ENCODE measurements at places on chromosomes 2 and 18.

DNA sequence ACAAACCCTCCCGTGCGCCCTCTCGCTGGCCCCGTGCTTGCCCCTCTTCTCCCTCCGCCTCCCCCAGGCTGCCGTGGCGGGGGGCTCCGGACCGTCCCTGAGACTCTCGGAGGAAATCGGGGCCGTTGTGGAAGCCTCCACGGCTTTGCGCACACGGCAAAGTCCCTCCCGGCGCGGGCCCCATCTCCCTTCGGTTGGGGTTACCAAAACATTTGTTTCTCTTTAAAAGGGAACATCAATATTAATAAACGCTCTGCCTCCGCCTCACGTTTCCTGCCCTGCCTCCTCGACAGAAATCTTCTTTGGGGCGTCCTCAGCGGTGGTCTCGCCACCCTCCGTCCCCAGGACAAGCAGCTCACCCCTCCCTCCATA, 3.8 kb downstream of the PAX3 start:
- DNase-seq, result no peak

- DNase-seq, result no peak
Observed at GRCh38 chr2:51290725-51291124, 258.8 kb upstream of the NRXN1 start.

- DNase-seq, result no peak
Observed at GRCh38 chr2:24831221-24832072, 38.2 kb downstream of the CENPO start.

DNA sequence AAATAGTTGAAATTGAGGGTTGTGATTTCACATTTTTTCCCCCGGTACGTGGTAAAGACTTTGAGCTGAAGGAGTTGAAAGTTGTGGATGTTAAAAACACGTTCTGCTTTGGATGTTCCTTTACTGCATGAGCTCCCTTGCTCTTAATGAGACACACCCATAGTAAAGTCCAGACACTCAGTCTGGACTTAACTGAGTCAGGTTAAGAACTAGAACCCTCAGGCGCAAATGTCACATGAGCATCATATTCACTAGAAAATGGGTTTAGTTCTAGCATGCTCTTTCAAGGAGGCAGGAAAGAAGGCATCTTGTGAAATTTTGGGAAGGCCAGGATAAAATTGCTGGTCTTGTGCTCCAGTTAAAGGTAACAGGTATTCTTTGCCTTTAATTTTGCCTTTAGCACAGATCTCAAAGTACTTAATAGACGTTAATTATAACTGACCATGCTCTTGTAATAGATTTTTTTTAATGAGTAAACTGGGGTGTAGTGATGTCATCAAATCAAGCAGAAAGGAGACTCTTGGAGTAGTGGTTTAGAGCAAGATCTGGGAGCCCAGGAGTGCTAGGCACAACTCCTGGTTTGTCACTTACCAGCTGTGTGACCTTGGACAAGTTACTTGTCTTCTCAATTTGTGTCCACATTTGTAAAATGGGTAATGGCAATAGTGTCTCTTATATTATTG, 20.6 kb downstream of the ITGA6 start:
- no peak for DNase-seq

DNA sequence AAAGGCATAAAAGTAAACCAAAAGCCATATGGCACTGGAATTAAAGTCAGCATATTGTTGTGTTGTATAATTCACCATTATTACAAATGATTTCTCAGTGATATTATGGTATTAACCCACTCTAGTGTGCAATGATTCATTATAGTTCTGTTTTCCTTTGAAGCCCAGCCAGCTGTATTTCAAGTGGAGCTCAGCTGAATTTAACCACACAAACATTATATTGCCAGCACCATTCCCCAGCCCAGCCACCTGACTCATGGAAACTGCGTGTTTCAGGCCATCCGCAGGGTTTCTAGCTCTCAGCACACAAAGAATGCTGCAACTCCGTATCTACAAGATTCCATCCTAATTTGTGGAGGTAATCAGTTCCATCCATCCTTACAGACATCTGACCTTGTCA, 166.8 kb upstream of the CHAC2 start:
- no peak for DNase-seq

DNA sequence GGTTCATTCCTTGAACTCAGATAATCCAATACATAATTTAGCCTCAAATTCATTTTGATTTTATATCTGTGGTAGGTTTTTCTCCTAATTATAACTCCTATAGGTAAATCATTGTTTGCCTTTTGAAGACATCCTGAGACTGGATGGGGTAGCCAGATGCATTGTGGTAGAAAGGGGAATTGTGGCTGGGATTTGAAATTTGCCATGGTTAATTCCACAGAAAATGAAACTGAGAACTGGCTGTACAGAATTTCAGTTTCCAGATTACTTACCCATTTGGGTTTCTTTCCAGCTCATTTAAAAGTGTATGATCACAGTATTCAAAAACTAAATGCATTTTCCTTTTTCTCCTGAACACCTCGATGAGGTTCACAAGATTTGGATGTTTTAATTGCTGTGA, 18.2 kb downstream of the CDKL4 start:
- DNase-seq, result no peak

DNA sequence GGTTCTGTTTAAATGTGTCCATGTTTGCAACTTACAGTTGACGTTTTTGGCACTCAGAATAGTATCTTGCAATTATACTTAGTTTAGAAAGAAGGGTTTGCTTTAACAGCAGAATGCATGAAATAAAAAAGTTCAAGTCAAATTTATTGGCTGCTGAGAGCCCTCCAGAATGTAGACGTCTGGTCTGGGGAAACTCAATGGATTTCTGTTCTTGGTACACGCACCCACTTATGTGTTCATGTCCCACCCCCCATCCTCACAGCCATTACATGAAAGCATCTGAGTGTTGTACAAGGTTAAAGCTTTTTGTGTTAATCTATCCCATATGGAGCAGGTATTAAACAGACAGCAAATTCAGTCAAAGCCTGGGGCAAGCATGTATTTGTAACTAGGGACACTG, 219.5 kb downstream of the SOX11 start:
- DNase-seq, result peak; percentile 56

DNA sequence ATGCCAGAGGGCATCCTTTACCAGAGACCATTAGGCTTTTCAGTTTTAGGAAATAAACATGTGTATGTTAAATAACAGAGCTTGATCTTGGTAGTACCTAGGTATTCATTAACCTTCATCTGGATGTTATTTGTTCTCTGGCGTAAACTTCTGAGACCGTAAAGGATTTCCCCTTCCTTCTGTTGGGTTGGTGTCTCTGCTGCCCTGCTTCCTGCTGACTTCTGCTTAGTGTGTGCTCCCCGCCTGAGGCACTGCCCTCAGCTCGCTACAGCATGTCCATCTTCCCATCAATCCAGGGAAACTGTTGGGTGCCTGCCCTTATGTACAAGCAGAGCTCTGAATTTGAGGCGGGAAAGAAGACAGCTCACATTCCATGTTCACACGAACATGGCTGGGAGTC, 177.9 kb downstream of the TPGS2 start:
- no peak for DNase-seq

GRCh38 chr2:67845621-67846369, 217.0 kb downstream of the C1D start:
- no peak for DNase-seq

DNA sequence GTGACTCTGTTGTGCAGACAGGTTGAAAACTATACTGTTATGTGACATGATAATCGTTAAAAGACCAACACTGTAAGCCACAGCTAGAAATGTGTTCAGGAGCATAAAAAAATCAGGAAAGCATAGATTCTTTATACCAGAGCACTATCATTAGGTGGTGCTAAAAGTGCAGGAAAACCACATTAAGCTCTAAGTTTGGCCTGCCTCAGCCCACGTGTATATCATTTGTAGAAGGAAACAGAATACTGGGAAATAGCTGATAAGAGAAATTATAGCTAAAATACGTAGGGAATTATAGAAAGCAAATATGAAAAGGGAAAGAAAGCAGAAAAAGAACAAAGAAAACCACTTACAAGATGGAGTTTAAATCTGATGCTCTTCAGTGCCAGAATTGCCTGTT, 26.5 kb upstream of the C2orf74 start:
- DNase-seq, result peak; percentile 62

- no peak for DNase-seq
Observed at GRCh38 chr18:22517356-22517755, 99.6 kb upstream of the CTAGE1 start.

GRCh38 chr2:132615329-132616085, 54.5 kb downstream of the LYPD1 start:
- no peak for DNase-seq

- no peak for DNase-seq
Observed at GRCh38 chr2:45833301-45833967, 182.0 kb downstream of the PRKCE start.

- DNase-seq, result peak; percentile 56
Observed at GRCh38 chr2:123532994-123533393, 492.1 kb upstream of the CNTNAP5 start.

DNA sequence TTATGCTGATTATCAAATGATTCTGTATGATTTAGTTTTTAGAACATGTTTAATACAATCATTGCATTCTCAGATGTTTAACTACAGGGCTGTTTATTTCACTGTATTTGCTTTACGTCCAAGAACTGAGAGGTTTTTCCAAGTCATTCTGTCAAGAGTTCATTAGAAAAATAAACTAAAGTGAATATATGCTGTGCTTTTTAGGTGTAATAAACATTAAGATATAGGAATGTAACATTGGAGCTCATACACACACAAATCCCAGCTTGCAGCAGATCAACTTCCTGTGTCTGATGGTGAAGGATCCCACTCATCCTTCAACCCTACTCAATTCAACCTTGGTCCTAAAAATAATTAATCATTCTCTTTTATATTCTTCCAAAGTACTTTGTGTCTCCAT, 285.0 kb downstream of the AFF3 start:
- DNase-seq, result no peak

DNA sequence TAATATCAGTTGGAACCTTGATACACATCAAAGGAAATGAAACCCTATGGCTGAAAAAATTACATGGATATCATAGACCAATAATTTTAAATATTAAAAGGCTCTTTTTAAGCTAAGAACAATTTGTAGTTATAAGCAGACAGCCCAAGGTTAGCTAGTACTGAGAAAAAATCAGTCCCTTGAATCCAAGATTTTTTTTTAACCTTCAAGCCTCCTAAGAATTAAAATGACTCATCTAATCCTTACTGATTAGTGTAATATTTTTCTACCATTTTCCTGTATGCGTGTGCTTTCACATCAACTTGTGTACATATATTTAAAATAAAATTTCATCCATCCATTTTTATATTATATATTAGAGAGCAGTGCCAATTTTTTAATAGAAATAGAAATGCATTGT, 1004.9 kb upstream of the ZEB2 start:
- no peak for DNase-seq

- no peak for DNase-seq
Observed at GRCh38 chr2:172227719-172228118, 125.0 kb upstream of the DLX2 start.

DNA sequence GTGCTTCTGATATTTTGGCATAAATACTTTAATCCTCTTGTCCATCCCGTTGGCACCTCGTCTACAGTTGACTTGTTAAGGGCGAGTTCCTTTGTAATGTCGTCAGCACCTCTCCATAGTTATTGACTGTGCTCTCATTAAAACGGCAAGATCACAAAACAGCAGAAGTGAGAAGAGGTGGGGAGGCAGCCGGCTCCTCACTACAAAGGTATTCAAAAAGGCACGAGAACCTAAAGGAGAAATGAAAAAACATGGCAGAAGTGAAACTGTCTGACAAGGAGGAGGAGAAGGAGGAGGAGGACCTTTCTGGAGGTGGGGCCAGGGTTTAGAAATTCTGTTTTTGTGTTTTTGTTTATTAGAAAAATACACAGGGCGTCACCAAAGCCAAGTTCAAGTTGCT, 235.6 kb downstream of the BCL11A start:
- DNase-seq, result no peak

- no peak for DNase-seq
Observed at GRCh38 chr18:70464343-70465114, 175.7 kb downstream of the SOCS6 start.

DNA sequence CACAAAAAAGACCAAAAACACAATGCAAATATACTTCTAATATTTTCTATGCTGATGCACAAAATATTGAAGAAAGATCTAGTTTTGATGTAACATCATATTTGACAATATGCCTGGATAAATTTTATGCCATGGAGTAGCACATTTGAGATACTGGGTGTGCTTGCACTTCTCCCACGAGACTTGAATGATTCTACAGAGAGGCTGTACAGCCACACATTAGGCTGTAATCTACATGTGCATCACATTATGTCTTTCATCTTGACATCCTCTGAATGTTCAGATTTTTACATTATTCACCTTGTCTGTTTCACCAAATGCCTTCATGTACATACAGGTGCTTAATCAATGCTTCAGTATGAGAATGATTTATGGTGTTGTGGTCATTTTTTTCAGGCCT, 756.4 kb upstream of the CDH7 start:
- DNase-seq, result no peak

DNA sequence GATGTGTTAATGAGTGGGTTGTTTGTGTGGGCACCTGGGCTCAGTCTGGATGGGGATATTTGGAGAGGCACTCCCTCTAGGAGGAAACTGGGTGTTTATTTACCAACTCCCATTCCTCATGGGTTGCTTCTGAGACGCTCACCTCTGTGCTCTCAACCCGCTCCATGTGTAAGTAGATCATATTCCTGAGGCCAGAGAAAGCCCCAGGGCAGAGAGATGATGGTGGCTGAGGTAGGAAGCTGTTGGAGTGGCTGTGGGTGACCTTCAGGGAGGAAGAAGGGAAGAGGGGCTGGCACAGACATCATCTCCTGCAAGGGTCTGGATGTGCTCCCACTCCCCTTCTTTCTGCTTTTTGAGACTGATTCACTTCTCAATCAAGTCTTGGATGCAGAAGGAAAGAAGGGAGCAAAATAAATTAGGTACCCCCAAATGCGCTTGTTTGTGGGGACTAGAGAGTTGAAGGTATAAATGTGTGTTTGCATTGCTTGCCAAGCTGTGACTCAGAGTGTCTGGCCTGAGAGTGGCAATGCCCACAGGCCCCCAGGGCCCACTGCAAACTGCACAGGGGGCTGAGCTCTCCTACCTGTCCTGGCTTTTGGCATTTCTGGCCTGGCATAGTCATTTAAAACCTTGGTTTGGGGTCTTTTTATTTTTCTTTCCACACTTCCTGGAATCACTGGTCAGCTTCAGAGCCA, 57.2 kb upstream of the TNP1 start:
- DNase-seq, result no peak

- no peak for DNase-seq
Observed at GRCh38 chr2:199556527-199557285, 99.0 kb upstream of the SATB2 start.

GRCh38 chr2:70328921-70329561, 27.2 kb upstream of the FAM136A start:
- peak; percentile 12 for DNase-seq

- no peak for DNase-seq
Observed at GRCh38 chr2:199378948-199379650, 78.6 kb downstream of the SATB2 start.

GRCh38 chr2:181844551-181845290, 46.8 kb upstream of the ITPRID2 start:
- DNase-seq, result no peak

DNA sequence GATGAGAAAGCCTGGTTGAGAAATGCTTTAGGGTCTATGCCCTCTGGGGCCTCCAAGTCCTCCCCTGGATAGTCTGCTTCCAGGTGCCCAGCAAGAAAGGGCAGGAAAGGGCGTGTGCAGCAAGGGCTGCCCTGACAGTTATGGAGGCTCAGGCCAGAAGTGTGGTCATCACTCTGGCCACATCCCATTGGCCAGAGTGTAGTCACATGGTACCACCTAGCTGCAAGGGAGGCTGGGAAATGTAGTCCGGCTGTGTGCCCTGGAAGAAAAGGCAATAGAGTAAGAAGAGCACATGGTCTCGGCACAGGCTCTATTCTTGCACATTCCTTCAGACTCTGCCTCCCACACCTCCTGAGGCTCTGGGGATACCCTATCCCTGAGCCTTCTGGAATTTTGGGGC, 35.7 kb downstream of the ODC1 start:
- no peak for DNase-seq
